Stimulated activated CD8-positive, alpha-beta memory T cell treated with anti-CD3 and anti-CD28 coated beads, Interleukin-15, amount 100 ng/mL, for 24 hours (primary cell): ENCODE measurements at places on chromosomes 11 and 22.

DNA sequence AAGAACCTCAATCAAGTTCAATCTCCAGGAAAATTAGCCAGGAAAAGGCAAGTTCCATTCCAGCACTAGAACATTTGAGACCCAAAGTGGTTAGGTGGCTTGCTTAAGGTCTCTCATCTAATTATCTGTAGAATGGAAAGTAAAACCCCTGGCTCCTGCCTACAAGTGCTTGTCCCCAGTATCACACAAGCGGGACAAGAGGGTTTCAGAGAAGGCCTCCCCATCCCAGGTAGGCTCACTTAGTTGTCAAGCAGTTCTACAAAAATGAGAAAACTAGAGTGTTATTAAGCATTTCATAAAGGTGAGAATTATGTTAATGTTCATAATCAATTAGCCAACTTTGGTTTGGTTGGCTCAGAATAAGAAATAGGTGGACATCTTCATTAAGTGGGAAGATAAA, 5.5 kb downstream of the POU2AF1 start:
- no peak for DNase-seq

DNA sequence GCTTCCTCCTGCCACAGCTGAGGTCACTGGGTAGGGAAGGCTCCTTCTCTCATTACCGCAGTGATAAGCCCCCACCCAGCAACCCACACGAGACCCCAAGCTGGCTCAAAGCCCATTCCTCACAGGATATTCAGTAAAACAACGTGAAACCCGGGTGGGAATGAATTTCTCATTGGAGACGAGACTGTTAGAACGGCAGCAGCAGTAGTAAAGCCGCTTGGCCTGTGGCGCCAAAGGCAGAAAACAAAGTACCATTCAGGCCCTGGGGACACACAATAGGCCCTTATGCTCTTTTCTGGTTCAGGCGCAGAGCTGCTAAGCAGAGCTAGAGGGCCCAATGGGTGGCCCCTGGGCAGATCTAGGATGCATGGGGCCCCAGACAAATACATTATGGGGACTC, 45.3 kb downstream of the PC start:
- DNase-seq, result no peak

GRCh38 chr11:65334696-65335295, 1.1 kb downstream of the DPF2 start:
- no peak for DNase-seq

DNA sequence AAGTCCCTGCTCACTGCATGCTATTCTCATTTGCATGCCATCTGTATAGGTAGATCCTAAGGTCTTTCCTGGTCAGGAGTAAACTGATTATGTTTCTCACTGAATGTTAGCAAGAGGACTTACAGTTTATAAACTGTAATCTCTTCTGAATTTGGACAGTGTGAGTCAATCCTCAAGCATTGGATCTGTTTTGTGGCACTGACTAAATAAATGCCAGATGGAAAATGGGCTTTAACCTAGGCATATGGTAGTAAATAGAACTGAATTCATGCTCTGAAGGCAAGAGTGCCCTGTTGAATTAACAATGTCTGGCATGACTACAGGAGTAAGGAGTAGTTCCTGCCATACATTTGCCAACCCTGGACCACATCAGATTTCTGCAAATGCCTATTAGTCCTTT, 11.4 kb downstream of the FAM181B start:
- no peak for DNase-seq

- DNase-seq, result no peak
These were observed 28.1 kb downstream of the ME3 start for GRCh38 chr11:86644291-86644690.

DNA sequence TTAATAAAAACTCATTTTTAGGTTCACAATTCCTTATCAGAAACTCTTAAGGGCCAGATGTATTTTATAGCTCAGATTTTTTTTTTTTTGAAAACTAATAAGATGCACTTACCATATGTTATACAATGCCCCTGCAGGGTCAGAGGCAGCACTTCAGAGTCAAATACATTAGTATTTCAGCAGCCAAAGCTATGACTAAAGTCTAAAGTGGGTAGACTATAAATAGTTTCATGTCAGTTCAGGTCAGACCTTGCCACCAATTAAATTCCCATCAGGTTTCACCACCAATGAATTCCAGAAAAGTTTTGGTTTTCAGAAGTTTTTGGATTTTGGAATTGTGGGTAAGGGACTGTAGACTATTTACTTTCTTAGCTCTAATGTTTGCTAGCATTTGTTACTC, 75.9 kb downstream of the FAM83F start:
- DNase-seq, result no peak
